NCI-H446 treated with DMSO at 0.1 percent for 48 hours (cell line): ENCODE measurements at places on chromosomes 1 and 21.

DNA sequence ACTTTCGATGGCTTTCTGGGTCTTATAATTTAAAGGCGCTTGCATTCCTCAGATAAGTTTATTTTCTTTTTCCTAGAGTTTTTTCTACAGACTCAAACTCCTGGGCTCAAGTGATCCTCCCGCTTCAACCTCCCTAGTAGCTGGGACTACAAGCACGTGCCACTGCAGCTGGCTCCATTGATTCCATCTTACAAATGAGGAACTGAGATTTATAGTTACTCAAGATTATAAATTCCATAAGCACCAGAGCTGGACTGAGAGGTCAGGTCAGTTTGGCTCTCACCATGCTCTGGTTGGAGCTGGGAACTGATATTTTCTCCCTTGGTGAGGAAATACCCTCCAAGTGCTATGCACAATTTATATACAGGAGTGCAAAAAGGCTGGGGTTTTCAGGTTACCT is 13.4 kb upstream of the PRPF38B start:
- DNase-seq, result no peak

- DNase-seq, result no peak
These were observed 22.1 kb downstream of the TMEM63A start for GRCh38 chr1:225860107-225860506.

- no peak for DNase-seq
These were observed 1.1 kb upstream of the KCNQ4 start for GRCh38 chr1:40782371-40782956.

DNA sequence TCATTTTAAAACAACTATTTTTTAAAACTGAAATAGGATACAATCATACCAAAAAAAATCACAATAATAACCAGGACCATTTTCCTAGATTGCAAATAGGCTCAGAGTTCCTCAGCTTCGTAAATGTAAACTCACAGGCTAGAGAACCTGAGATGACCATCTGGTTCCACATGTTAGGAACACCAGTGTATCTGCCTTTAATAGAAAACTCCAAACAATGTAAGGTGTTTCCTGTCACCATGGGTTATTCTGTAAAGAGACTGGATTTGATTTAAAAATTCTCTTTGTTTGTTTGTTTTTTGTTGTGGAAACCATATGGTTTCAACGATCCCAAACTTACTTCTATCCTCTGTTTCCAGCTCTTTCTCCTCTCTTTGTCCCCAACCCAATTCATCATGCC is 197.5 kb downstream of the ZZZ3 start:
- DNase-seq, result no peak

- no peak for DNase-seq
These were observed 164.7 kb downstream of the NRIP1 start for GRCh38 chr21:14900058-14900457.

DNA sequence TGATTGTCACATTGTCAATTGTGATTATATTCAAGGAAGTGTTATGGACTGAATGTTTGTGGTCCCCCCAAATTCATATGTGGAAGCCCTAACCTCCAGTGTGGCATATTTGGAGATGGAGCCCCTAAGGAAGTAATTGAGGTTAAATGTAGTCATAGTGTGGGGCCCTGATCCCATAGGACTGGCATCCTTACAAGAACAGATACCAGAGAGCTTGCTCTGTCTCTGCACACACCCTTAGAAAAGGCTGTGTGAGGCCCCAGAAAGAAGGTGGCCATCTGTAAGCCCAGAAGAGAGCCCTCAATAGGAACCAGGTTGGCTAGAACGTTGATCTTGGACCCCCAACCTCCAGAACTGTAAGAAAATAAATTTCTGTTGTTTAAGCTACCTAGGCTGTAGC is 28.1 kb downstream of the VANGL1 start:
- no peak for DNase-seq

- DNase-seq, result no peak
These were observed 92.6 kb downstream of the KIF26B start for GRCh38 chr1:245247356-245247755.
